Activated CD8-positive, alpha-beta memory T cell treated with anti-CD3 and anti-CD28 coated beads for 4 hours (primary cell): ENCODE measurements at places on chromosomes 5 and 9.

- DNase-seq: no peak
Observed at GRCh38 chr9:4842734-4843133, 50.0 kb downstream of the RCL1 start.

DNA sequence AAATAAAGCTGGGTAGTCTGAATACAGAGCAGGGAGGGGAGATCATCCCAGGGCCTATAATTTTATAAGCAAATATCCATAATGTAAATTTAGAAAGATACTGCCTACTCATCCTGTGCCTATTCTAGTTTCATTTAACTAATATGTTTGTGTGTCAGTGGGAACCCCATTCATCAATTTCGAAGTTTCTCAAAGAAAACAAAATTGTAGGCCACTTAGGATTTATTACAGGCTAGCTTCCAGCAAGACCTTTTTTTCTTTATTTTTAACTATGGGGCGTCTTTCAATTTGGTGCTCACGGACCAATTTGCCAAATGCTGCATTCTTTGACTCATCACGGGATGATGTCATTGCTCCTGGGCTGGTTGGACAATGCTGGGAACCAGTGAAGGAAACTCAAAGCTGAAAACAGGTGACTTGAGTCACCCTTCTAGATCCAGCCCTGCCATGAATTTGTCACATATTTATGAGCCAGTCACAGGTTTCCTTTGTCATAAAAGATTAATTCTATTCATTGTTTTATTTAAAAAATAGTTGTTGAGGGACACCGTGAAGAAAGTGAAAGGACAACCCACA lies 13.4 kb downstream of the PCSK5 start:
- no peak for DNase-seq

GRCh38 chr9:22285066-22285465 lies 161.6 kb upstream of the DMRTA1 start:
- DNase-seq: no peak

GRCh38 chr9:93121316-93122241 lies 12.5 kb downstream of the NINJ1 start:
- no peak for DNase-seq

DNA sequence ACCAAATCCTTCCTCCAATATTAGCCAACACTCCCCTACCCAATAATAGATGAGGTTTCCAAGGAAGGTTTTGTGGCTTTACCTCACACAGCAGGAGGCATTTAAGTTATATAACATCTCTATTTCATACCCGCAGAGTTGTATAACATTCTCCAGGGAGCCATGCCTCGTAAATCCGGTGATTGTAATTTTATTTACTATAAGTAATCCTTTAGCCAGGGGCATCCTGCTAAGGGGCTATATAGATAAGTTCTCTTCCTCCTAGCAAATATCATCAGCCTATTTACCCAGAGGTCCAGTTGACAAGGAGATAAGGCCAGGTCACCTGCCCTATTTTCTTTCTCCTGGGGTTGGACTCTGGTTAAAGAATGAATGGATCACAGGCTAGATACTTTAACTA lies 2051.0 kb downstream of the EFNA5 start:
- DNase-seq: no peak

- no peak for DNase-seq
Observed at GRCh38 chr5:125489146-125489545, 742.7 kb upstream of the ZNF608 start.

GRCh38 chr5:41408676-41409443 lies 101.5 kb downstream of the PLCXD3 start:
- DNase-seq: no peak

DNA sequence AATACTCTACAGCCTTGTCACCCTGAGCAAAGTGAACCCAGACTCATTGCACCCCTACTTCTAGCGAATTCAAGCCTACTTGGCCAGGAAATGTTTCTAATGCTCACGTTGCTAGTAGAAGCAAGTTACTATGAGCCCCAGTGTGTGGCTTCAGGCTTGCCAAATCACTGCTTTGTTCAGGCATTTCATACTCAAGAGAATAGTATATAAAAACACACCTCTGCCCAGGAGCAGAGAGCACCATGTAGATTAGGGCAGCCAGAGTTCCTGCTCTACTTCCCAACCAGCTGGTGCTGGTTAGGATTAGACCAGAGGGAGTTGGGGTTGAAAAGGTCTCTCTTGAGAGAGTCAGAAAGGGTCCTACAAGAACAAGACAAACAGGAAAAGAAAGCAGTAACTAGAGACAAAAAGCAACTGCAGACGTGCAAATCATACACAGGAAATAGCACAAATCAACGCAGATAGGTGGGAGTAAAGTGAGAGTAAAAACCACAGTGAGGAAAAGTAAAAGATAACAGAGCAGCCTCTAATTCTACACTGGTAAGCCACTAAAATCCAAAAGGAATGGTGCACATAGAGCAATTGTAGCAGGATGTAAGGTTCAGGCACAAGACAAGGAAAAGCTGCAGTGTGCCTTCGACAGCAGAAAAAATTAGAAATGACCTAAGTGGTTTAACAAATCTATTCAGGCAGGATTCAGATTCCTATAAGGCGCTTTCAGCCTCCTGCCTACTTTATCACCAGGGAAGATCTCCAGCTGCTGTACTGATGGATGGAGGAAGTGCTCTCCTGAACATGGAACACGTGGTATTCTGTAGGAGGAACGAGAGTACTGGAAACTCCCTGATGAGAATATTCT lies 49.6 kb upstream of the KIF2A start:
- no peak for DNase-seq

- no peak for DNase-seq
Observed at GRCh38 chr5:128519827-128520226, 18.2 kb downstream of the FBN2 start.

GRCh38 chr9:129455151-129455995 lies 165.5 kb downstream of the C9orf50 start:
- DNase-seq: no peak

DNA sequence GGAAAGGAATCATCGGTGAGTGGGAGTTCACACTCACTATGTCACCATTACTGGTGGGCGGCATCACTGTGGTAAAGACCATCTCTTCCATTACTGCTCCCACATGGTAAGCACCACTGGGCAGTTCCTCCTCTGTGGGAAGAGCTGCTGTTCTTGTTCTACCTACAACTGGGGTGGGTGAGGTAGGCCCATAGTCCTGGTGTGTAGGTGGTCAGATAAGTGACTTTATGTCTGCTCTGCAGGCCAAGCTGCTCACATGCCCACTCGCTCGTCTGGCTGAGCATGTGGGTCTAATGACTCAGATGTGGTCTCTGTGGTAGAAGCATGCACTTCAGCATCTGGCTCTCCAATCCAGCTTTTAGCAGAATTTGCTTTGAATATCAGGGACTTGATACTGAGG lies 82.9 kb downstream of the TMEM215 start:
- DNase-seq: no peak
